ENCODE measurements at places on chromosomes 3 and 15. TPM values are rescaled to one million over a fixed set of nuclear protein-coding genes. Genes with fewer than 3 reads are reported as not detected.

AMIGO3 gene
- total RNA-seq = 0.43 TPM

DNA sequence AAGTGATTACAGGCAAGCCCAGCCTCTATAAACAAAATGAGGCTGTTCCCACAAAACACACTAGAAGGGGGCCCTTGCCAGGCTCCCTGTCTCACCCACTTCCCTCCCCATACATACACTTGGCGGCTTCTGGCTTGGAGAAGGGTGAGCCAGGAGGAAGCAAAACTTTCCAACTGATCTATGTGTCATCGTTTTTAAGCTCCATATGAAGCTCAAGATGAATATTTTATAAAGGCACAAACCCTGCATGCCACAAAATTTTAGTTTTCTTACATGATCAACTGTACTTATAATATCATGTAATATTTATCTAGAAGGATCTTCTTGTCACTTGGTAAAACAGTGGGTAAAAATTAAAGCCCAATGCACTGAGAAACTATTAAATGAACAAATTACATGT is 80.8 kb upstream of the TJP1 start:
- DNase-seq = no peak

FBN1 gene
- total RNA-seq = 333 TPM

- DNase-seq = peak; percentile 94
These were observed 135.3 kb downstream of the RPL22L1 start for GRCh38 chr3:170734735-170735065.

DNA sequence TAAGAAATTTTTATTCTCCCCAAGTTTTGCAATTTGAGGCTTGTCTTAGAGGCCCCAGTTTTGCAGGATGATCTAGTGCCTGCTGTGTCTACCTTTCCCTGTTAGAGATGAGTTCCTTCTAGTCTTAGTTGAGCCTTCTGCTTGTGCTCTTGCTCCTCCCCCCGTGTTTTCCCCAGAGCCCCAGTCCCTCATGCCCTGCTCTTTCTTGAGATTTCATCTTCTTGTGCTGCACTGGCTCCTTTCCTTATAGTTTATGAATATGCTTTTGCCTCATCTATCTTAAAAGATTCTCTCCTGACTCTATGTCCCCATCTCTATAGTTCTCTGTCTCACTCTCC is 4.7 kb downstream of the GAP43 start:
- no peak for DNase-seq

CRYBG3 gene
- 22.9 TPM for total RNA-seq

TRH gene
- total RNA-seq = not detected

IL17RB gene
- 0.32 TPM for total RNA-seq

GOLGA8S gene
- total RNA-seq = under 0.01 TPM

DNA sequence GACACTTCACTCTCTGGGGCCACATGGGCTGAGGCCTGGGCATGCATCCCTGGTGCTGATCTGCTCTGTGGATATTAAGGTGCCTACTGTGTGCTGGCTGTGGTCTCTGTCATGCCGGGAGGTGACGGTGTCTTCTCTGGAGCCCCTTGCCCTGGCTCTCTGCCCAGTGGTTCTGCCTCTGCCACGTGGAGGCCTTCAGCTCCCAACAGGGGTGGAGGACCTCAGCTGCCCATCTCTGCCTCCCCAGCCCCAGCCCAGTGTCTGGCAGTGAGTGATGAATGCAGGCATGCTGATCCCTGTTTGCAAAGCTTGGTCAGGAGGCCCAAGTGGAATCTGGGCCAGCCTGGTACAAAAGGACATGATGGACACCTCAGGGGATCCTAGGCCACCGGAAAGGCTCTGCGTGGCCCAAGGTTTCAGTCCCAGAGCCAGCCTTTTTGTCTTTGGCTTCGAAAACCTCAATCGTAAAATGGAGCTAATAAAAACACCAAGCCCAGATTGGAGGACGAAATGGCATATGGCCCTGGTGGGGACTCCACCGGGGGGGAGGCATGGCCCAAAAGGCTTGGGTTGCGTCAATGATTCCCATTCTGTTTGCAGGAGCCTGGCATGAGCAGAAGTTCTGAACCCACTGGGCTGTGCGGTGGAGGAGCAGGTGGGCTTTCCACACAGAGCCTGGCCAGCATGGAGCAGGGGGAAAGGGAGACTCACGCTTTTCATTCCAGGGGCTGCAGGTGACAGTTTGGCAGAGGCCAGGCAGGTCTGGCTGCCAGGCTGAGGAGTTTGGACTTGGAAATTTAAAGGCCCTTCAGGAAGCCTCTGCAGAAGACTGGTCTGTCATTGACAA is 54.7 kb upstream of the KLF13 start:
- no peak for DNase-seq

SH2D7 gene
- total RNA-seq = not detected

GRCh38 chr3:16067837-16068471 is 106.5 kb upstream of the GALNT15 start:
- peak; percentile 81 for DNase-seq

DOCK3 gene
- total RNA-seq = under 0.01 TPM

DNA sequence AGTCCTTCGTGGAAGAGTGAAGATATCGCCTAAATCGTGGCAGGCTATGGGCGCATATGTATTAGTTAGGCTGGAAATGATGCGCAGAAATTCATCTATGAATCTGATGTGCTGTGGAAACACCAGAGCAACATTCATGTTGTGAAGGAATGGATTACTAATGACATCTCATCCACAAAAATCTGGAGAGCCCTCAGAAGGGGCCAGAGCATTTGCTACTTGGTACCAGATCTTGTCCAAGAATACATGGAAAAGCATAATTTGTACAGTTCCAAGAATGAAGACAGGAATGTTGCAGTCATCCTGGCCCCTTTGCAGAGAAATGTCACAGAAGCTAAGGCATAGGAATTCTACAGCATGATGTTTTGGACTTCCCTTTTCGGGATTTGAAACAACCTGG is 38.4 kb upstream of the FOXB1 start:
- no peak for DNase-seq

- DNase-seq = no peak
These were observed 44.8 kb downstream of the CCR3 start for GRCh38 chr3:46286947-46287565.

GRK7 gene
- total RNA-seq = not detected

DNA sequence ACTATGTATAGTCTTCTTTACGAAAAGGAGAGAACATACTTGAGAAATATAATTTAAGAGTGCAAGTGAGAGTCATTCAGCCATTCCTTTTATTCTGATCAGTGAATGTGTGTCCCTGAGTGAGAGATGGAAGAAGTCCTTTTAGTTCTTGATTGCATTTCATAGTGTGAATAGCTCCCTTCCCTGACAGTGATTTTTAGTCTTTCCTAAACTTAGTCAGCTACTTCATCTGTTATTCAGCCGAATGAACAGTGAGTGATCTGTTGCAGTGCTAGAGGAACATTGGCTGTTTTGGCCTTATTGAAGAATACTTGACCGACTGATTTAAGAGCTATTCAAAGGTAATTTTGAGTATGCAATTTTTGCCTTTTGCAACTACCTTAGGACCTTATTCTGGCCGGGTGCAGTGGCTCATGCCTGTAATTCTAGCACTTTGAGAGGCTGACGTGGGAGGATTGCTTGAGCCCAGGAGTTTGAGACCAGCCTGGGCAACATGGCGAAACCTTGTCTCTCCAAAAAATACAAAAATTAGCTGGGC is 45.5 kb downstream of the UBE2E2 start:
- no peak for DNase-seq

DNA sequence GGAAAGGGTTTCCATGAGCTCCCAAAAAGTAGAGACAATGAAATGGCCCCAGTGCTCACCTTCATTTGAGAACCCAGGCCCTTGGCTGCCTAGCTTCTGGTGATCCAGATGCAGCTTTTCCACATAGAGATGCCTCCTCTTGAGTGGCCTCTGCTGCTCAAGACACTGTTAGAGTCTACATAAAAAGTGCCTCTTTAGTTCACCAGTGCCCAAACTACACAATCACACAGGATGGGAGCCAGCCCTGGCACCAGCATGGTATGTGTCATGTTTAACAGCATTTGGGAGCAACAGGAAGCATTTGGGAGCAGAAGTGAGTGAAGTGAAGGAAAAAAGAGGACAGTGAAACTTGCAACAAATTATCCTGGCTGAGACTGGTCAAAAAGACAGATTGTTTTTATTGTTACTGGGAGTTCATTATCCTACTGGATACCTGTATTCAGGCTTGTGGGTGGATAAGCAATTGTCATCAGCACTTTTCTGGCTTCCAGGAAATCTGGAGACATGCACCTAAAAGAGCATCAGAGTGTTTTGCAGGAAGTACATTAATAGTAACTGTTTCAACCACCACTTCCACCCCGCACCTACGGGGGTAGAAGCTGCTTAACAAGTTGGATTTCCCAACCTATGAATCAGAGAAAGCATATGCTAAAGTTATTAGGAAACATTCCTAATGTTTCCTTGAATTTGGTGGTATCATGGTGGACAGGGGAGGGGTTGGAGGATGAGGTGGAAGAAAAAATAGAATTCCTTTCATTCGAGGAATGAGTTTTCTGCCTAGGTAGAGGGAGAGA is 416.2 kb downstream of the IGSF11 start:
- no peak for DNase-seq

ITGB5 gene
- total RNA-seq = 231 TPM

ZNF662 gene
- total RNA-seq = 3.9 TPM

TGM4 gene
- total RNA-seq = not detected

DNA sequence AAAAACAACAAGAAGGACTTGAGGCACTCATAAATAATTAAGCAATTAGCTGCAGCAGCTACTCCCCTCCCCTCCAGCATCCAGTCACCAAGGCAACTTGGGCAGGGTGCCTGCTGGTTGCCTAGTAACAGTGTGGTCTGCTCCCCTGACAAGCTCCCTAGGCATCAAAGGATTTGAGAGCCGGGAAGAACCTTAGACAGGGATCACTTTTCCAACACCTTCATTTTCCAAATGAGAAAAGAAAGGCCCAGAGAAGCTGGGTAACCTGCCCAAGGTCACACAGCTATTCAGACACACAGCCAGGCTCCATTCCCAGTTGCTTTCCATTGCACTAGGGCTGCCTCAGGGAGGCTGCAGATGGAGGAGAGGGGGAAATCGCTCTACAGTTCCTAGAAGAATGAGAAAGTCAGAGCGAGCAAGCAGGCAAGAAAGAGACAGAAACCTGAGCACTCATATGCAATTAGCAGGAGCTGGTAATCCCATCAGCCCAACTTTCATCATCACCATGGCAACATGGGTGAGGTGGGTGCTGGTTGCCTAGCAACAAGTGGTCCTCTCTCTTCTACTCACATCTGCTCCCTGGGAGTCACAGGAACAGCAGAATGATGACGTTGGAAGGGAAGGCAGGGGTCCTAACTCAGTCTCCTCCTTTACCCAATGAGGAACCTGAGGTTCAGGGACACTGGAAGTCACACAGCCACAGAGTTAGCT is 3.6 kb upstream of the EIF4E3 start:
- no peak for DNase-seq

RTP3 gene
- total RNA-seq = 0.43 TPM

DNA sequence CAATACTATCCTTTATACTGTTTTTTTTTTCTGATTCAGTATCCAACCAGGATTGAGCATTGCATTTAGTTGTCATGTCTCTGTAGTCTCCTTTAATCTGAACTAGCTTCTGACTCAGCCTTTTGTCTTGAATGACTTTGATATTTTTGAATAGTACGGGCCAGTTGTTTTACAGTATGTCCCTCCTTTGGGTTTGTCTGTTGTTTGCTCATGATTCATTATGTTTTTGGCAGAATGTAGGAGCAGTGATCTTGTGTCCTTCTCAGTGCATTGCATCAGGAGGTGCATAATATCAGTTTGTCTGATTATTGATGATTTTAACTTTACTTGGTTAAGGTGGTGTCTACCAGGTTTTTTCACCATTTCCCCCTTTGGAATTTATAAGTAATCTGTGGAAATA is 20.5 kb downstream of the EXOG start:
- DNase-seq = no peak

DNA sequence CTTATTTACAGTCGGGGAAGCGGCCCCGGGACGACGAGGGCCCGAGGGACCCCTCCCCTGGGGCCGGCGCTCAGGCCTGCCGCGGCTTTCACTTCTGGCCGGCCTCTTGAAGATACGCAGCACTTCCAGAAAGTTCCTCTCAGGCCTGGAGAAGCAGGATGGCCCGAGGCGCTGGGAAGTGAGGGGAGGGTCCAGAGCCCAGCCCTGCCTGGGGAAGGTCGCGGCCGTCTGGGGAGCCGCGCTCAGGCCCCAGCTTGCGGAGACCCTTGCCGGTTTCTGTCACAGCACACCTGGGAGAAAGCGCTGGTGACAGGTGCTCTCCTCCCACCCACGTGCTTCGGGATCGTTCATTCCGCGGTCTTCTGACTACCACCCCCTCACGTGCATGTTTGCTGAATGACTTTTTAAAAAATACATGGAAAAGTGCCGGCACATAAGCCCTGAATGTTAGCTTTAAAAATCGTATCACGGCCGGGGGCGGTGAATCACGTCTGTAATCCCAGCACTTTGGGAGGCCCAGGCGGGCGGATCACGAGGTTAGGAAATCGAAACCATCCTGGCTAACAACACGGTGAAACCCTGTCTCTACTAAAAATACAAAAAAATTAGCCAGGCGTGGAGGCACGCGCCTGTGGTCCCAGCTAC is 727 bp upstream of the TM2D3 start:
- DNase-seq = peak; percentile 56

DNA sequence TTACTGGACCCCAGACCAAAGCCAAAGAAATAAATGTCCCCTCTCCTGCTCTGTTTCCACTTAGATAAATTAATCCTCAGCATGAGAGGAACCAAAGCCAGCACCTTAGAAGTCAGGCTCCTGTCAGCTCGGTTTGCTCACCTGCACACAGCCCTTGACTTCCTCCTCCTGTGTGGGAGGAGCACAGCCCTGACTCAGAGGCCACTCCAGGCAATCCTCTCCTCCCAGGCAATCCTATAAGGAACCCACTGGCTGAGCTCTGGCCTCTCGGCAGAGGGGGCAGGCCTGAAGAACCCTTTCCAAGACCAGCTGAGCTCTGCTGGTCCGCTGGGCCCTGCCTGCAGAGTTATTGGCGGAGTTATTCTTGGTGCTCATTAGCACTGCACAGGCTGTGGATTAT is 30.8 kb downstream of the LIPC start:
- no peak for DNase-seq

GRCh38 chr3:12663401-12663935 is 449 bp downstream of the RAF1 start:
- no peak for DNase-seq

GRCh38 chr3:143362115-143362991 is 242.8 kb downstream of the CHST2 start:
- DNase-seq = peak; percentile 22

CHRNB4 gene
- total RNA-seq = not detected

DNA sequence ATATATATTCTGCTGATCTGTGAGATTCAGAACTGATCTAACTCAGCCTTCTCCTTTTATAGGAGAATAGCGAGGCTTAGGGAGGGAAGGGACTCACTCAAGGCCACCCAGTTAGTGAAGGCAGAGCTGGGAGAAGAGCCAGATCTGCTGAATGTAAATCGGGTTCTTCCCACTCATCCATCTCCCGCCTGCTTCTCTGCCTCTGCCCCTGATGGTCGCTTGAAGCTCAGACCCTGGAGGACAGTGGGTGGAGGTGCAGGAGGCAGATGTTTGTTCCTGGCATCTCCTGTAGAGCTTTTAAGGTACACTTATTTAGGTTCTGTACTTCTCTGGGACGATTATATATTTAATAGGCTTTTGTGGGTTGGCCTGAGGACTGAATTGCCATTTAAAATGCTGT is 4.3 kb downstream of the PDIA5 start:
- peak; percentile 24 for DNase-seq

GRCh38 chr3:146468234-146468633 is 1.1 kb downstream of the PLSCR2 start:
- no peak for DNase-seq
